ENCODE measurements at places on chromosomes 1 and 21.

DNA sequence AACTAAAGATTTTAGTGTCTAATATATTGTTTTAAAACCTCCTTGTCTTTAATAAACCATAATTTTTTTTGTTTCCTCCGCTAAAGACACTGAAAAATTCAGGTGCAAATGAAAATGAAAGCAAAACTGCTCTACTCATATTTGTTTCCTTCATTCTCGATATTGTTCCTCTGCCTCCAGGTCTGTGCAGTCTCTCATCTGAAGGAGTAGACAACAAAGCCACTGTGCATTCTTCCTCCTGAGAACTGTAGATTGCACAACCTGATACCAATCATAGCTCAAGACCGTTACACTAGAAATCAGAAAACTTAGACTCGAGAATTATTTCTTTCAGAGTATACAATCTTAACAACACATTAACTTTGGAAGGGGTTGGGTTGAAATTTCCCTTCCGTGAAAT is 373.1 kb upstream of the CXADR start:
- no peak for DNase-seq

DNA sequence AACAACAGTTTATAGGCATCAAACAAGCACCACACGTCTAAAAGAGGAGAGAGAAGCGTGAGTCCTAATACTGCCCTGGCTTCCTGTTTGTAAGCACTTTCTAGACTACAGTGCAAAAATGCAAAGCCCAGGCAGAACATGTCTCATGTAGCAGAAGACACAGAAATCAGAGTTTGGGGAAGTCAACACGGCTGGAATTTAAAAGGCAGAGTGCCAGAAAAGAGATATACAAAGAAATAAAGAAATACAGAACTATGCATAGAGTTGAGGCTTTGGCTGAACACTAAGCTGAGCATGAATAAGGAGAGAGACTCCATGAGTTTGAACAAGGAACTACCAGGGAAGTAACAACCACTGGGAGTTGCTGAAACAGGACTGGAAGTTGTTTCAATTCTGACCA is 566.6 kb upstream of the NR5A2 start:
- DNase-seq: no peak

DNA sequence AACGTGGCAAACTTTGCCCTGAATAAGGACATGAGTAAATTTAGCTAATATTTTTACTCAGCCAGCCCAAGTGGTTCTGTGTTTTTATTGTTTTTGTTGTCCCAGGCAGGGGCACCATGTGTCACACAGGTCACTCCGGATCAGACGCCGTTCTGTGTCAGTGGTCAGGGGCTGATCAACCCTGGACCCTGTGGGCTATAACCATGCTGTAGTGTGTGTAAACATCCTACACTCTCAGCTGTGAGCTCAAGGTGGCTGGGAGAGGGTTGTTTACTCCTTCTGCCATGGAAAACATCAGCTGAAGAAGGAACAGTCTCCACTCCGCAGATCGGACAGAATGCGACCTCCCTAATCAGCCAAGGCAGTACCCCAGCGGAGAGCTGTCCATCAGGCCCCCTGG is 26.5 kb upstream of the KCNQ4 start:
- no peak for DNase-seq

DNA sequence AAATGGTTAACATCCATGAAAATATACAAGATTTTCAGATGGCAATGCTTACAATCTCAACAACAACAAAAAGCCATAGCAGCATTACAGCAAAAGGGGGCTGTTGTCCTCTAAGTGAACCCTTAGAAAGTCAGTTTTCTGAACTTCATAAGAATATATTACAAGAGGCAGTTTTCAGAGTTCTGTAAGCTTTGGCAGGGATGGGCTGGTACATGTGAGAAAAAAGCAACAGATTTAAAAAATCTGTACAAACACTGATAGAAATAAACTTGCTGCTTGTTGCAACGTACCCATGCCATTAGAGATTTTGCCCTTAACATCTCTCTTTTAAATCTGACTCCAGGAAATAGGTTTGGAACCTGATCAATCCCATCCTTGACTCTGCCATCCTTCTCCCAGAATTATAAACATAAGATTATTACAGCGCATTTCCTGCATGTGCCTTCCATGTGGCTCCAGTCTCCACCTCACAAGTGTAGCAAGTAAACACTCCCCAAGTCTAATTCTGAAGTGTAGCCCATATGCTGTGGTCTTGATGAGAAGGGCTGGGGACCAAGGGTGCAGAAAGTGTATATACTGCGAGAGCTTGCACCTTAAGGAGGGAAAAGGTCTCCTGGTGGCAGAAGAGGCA is 101.4 kb upstream of the TSPAN2 start:
- DNase-seq: no peak

- no peak for DNase-seq
These were observed 5.0 kb downstream of the TOR1AIP2 start for GRCh38 chr1:179872558-179872957.

DNA sequence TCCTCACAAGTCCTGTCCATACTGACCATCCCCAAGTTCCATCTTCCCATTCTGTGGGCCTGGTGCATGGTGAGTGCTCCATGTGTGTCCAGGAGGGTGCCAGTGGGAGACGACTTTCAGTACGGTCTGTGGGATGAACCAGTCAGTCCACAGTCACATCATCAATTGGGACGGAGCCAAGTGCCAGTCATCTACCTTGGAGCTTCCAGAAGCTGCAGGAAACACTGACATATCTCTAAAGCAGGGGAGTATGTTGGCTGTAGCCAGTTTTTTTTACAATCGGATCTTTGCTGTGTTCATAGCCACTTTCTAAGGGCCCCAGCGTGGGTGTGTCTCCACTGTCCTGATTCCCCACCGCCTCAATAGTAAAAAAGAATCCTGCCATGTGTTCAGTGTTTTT is 13.6 kb upstream of the TRIM17 start:
- no peak for DNase-seq

GRCh38 chr1:214280386-214281020 is 456 bp upstream of the SMYD2 start:
- peak; percentile 52 for DNase-seq

DNA sequence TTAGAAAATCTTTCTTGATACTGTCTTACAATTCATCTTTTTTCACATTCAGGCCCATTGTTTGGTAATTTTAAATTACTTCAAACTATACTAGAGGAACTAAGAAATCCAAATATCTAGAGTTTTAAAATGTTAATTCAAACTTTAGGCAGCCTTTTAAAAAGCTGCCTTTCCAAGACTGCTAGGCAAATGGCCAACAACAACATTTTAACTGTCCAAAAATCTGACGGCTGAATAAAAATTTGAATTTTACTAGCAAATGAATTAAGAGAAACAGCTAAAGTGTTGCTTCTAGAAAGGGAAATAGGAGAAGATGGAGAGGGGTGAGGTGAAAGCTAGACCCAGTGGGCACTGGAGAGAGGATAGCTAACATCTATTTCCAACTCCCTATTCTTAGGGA is 17.2 kb downstream of the DPYD start:
- no peak for DNase-seq

DNA sequence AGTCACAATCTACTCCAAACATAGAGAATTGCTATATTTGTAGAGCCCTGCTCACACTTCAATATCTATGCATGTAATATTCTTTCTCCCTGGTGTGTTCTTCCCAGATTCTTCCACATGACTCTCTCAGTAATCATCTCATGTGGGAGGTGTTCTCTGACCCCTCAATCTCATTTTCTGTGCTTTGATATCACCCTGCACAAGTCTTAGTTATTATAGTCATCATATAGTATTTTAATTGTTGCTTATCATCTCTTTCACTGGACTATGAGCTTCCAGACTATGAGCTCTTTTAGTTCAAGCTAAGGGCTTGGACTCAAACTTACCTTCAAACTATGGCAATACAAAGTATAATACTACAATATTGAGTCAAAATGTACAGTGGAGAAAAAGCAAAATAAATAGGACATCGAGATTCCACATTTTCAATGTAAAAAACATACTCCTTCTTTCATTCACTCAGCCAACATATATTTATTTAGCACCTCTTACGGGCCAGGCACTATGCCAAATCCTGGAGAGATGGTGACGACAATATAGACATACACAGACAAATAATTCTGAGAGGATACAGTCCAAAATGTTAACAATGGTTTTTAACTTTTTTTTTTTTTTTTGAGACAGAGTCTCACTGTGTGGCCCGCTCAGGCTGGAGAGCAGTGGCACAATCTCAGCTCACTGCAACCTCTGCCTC is 12.7 kb downstream of the TESK2 start:
- DNase-seq: no peak

DNA sequence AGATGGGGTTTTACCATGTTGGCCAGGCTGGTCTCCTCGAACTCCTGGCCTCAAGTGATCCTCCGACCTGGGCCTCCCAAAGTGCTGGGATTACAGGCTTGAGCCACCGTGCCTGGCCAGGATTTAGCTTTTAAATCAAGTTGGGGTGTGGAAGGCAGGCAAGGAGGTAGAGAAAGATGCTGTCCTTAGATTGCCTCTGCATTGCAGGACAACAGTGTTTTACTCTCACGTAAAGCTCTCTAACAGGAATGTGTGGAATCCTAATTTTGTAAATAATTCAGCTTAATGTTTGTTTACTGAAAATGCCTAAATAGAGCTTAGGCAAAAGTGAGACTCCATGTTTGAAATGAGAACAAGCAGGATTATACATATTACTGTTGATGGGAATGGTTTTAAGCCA is 29.5 kb upstream of the TGFB2 start:
- no peak for DNase-seq

- no peak for DNase-seq
These were observed at the start of gene RORC for GRCh38 chr1:151831605-151832004. RORC (minus strand) TSS chr1:151831802; CDS start chr1:151831764, 38 bp downstream.

- DNase-seq: no peak
These were observed 248.8 kb upstream of the USP24 start for GRCh38 chr1:55463814-55464475.

DNA sequence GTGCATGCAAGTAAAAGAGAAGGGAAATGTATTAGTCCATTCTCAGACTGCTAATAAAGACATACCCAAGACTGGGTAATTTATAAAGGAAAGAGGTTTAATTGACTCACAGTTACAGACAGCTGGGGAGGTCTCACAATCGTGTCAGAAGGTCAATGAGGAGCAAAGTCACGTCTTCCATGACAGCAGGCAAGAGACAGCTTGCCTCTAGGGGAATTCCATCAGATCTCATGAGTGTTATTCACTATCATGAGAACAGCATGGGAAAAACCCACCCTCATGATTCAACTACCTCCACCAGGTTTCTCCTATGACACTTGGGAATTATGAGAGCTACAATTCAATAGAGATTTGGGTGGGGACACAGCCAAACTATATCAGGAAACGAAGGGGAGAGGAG is 8.1 kb downstream of the KRTAP21-3 start:
- no peak for DNase-seq

GRCh38 chr1:113303267-113303666 is 87.0 kb upstream of the MAGI3 start:
- no peak for DNase-seq

DNA sequence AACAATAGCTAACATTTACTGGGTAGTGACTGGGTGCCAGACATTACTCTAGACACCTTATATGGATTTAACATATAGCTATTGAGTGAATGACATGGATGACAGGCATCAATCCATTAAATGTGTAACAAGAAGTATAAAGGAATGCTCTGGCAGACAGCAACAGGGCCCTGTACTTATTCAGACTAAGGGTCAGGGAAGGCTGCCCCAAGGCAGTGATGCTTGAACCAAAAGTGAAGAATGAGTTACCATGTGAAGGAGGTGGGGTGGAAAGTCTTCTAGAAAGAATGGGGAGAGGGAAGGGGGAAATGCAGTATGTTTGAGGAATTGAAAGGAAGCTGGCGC is 8.3 kb upstream of the PTPRF start:
- DNase-seq: no peak

- no peak for DNase-seq
These were observed 30.3 kb downstream of the UBASH3A start for GRCh38 chr21:42433946-42434551.

GRCh38 chr1:2014741-2015735 is 4.1 kb upstream of the GABRD start:
- no peak for DNase-seq

GRCh38 chr1:160040476-160040875 is 8.7 kb upstream of the PIGM start:
- no peak for DNase-seq
